ENCODE measurements at places on chromosomes 11 and 22.

- H3K36me3 ChIP-seq, result peaks cover 14% of the 10 kb centered on the region
- no peaks in the 10 kb centered on the region for H3K27me3 ChIP-seq
- H3K27ac ChIP-seq, result peak overlapping the region; percentile 94
- H3K4me3 ChIP-seq, result no peak overlapping the region
- H3K4me1 ChIP-seq, result peaks cover 45% of the 10 kb centered on the region
Observed at GRCh38 chr22:37509059-37509860, 10.0 kb downstream of the CARD10 start.

DNA sequence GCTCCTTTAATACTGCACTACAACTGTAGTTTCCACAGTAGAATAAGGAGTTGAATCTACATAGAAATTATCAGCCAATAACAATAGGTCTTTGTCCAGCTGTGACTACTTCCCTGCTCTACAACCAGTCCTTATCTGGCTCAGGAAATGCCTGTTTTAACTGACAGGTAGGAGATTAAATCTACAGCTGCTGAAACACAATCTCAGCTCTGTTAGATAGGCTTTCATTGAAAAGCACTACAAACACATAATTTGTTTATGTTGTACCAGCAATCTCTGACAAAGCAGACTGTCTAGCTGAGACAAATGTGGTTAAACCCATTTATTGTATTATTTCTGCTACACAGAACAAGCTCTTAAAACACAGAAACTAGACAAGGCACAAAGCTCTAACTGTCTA lies 230.0 kb downstream of the SOX6 start:
- no peaks in the 10 kb centered on the region for H3K27me3 ChIP-seq
- peaks cover 17% of the 10 kb centered on the region for H3K4me1 ChIP-seq
- peak overlapping the region; percentile 86 for H3K27ac ChIP-seq
- no peak for DNase-seq

GRCh38 chr22:38706901-38707195 lies 1.1 kb downstream of the GTPBP1 start:
- no peak for DNase-seq
- peak overlapping the region; percentile 87 for H3K4me3 ChIP-seq

DNA sequence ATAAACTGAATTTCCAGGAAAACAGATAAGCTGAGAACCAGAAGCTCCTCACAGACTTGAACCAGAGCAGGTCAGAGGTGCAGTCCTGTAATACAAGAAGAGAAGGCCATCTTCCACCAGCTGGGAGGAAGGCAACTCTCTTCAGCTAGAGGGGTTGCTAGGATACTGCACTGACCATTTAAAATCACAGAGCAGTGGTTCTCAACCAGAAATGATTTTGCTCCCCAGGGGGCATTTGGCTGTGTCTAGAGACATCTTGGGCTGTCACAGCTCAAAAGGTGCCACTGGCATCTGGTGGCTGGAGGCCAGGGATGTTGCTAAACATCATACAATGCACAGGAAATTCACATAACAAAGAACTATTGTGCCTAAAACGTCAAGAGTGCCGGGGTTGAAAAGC lies 17.2 kb downstream of the OPCML start:
- H3K4me3 ChIP-seq, result no peak overlapping the region
- H3K36me3 ChIP-seq, result no peaks in the 10 kb centered on the region
- H3K27me3 ChIP-seq, result peaks cover 14% of the 10 kb centered on the region
- no peak for DNase-seq
- H3K4me1 ChIP-seq, result no peaks in the 10 kb centered on the region
- H3K27ac ChIP-seq, result no peak overlapping the region

GRCh38 chr11:113989916-113990315 lies 15.0 kb downstream of the HTR3A start:
- no peak overlapping the region for H3K27ac ChIP-seq
- H3K27me3 ChIP-seq, result peaks cover 54% of the 10 kb centered on the region
- no peak for DNase-seq
- H3K4me1 ChIP-seq, result no peaks in the 10 kb centered on the region
- no peak overlapping the region for H3K4me3 ChIP-seq

GRCh38 chr11:124096364-124096763 lies 18.9 kb upstream of the VWA5A start:
- H3K4me3 ChIP-seq, result no peak overlapping the region
- no peaks in the 10 kb centered on the region for H3K36me3 ChIP-seq
- peaks cover 2% of the 10 kb centered on the region for H3K4me1 ChIP-seq
- no peak overlapping the region for H3K27ac ChIP-seq

GRCh38 chr11:1444823-1445422 lies 41.7 kb downstream of the MOB2 start:
- no peaks in the 10 kb centered on the region for H3K27me3 ChIP-seq
- H3K27ac ChIP-seq, result no peak overlapping the region
- no peak for DNase-seq
- H3K4me1 ChIP-seq, result no peaks in the 10 kb centered on the region
- peaks cover 1% of the 10 kb centered on the region for H3K36me3 ChIP-seq
- H3K4me3 ChIP-seq, result no peak overlapping the region

GRCh38 chr11:134380785-134381184 lies 31.3 kb downstream of the B3GAT1 start:
- no peaks in the 10 kb centered on the region for H3K36me3 ChIP-seq
- DNase-seq, result no peak
- H3K27ac ChIP-seq, result no peak overlapping the region

GRCh38 chr22:25395468-25395867 lies 169.0 kb upstream of the GRK3 start:
- no peak overlapping the region for H3K27ac ChIP-seq
- DNase-seq, result no peak
- H3K4me1 ChIP-seq, result peaks cover 3% of the 10 kb centered on the region
- peaks cover 3% of the 10 kb centered on the region for H3K36me3 ChIP-seq
- no peak overlapping the region for H3K4me3 ChIP-seq
- no peaks in the 10 kb centered on the region for H3K27me3 ChIP-seq

DNA sequence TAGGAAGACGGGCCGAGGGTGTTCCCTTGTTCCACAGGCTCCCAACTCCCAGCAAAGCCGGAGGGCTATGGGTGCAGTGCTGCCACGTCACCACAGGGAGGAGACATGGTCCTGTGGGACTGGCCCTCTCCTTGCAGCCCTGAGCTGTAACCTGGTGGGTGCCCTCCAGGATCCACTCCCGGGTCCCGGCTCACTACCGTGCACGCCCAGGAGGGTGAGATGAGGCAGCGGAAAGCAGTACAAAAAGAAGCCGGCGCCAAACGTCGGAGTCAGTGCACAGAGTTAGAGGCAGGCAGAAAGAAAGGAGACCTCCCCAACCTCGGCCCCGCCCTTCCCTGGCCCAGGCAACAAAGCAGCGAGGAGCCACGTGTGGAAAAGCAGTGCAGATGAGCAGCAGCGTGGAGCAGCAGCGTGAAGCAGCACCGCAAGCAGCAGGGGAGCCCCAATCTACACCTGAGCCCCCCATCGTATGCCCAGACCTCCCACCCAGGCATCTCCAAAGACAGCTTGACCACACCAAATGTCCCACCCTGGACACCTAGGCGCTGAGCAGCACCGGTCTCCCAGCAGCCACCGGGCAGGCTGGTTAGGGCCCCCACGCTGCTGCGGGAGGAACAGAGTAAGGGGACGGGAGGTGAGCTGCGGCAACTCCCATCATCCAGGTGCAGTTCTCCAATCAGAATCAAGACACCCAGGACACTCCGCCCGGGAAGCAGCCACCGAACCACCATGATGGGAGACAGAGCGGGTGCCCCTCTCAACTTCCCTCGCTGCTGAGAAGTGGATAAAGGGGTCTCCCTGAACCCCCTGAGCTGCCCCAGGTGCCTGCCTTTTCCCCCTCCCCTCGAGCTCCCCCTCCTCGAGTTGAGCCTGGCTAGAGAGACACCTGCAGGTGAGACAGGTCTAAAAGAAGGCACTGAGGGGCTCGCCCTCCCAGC lies 28.8 kb downstream of the IGSF9B start:
- no peak overlapping the region for H3K27ac ChIP-seq
- H3K36me3 ChIP-seq, result no peaks in the 10 kb centered on the region
- peaks cover 3% of the 10 kb centered on the region for H3K4me1 ChIP-seq
- H3K27me3 ChIP-seq, result peaks cover 3% of the 10 kb centered on the region

GRCh38 chr11:75663808-75664207 lies 5.0 kb downstream of the MAP6 start:
- peaks cover 4% of the 10 kb centered on the region for H3K4me1 ChIP-seq
- DNase-seq, result no peak
- no peak overlapping the region for H3K4me3 ChIP-seq
- H3K27ac ChIP-seq, result no peak overlapping the region
- H3K36me3 ChIP-seq, result no peaks in the 10 kb centered on the region

DNA sequence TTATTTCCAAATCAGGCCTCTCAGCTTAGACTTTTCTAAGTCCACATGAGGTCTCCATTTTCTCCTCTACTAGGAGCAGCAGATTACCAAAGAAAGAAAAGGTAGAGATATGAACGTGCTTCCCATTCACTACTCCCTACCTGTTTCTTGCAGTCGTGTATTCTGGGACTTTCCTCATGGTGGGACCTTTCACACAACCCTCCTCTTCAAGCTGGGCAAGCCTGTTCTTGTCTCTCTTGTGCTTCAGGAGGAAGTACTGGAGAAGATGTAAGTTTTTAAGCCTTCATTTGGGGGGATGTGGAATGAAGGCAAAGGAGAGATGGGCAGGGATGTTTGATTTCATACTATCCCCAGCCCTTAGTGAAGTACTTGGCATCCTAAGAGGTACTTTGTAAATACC lies 128.8 kb upstream of the SESN3 start:
- no peaks in the 10 kb centered on the region for H3K36me3 ChIP-seq
- no peak for DNase-seq
- H3K27ac ChIP-seq, result peak overlapping the region; percentile 48
- H3K27me3 ChIP-seq, result no peaks in the 10 kb centered on the region
- peaks cover 16% of the 10 kb centered on the region for H3K4me1 ChIP-seq
- H3K4me3 ChIP-seq, result no peak overlapping the region

DNA sequence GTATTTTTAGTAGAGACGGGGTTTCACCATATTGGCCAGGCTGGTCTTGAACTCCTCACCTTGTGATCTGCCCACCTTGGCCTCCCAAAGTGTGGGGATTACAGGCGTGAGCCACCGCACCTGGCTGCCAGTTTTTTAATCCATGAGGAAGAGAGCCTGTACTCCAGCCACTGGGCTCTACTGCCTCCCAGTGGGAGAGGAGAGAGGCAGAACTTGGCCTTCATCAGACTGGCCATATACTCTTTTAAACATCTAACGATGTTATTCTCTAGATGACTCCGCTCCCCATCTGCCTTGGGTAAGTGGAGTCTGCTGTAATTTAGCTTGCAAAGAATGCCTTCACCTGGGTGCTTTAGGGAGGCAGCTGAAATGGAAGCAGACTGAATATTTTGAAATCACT lies 34.6 kb downstream of the SLC6A5 start:
- DNase-seq, result no peak
- H3K27ac ChIP-seq, result no peak overlapping the region
- H3K4me3 ChIP-seq, result no peak overlapping the region
- no peaks in the 10 kb centered on the region for H3K27me3 ChIP-seq
- no peaks in the 10 kb centered on the region for H3K36me3 ChIP-seq

DNA sequence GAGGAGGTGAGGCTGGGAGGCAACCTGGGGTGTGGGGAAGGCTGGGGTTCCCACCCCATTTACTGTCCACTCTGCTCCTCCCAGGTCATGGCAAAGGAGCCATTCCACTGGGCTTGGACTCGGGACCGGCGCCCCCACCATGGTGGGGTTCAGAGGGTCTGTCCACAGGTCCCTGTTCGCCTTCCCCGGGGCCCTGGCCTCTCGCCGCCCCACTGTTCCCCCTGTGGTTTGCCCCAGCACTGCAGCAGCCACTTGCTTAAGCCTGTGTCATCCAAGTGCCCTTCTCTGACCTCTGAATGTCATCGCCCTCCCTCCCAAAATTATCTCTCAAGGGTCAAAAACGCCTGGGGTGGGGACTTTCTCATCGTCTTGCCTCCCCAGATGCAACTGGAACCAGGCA lies 2.6 kb downstream of the SPDYC start:
- H3K4me1 ChIP-seq, result no peaks in the 10 kb centered on the region
- no peak for DNase-seq
- no peak overlapping the region for H3K4me3 ChIP-seq
- no peak overlapping the region for H3K27ac ChIP-seq
- no peaks in the 10 kb centered on the region for H3K27me3 ChIP-seq
- no peaks in the 10 kb centered on the region for H3K36me3 ChIP-seq

- H3K4me1 ChIP-seq, result peaks cover 2% of the 10 kb centered on the region
- no peak overlapping the region for H3K27ac ChIP-seq
Observed at GRCh38 chr11:104772806-104773241, 125.4 kb downstream of the CASP12 start.

- H3K27me3 ChIP-seq, result no peaks in the 10 kb centered on the region
- no peak for DNase-seq
Observed at GRCh38 chr11:88231894-88232482, 56.7 kb upstream of the RAB38 start.

- no peak overlapping the region for H3K27ac ChIP-seq
- no peak overlapping the region for H3K4me3 ChIP-seq
- DNase-seq, result no peak
- H3K36me3 ChIP-seq, result peaks cover 9% of the 10 kb centered on the region
- no peaks in the 10 kb centered on the region for H3K27me3 ChIP-seq
- peaks cover 12% of the 10 kb centered on the region for H3K4me1 ChIP-seq
Observed at GRCh38 chr11:96187822-96188221, 155.2 kb downstream of the MAML2 start.

DNA sequence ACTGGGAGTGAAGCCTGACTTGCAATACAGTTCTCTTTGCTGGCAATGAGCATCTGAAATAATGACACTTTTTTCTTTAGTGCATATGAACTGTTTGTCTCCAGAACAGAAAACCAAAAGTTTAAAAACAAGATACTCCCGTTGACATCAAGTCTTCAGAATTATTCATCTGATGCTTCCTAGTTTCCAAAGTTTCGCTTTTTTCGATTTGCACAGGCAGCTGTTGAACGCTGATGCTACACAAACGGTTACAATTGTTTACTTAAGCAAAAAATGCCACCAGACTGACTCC lies 612 bp upstream of the BIRC2 start:
- peaks cover 7% of the 10 kb centered on the region for H3K36me3 ChIP-seq
- H3K4me3 ChIP-seq, result peak overlapping the region; percentile 97
- peak overlapping the region; percentile 98 for H3K27ac ChIP-seq
- H3K4me1 ChIP-seq, result peaks cover 34% of the 10 kb centered on the region
- no peak for DNase-seq

- H3K27ac ChIP-seq, result no peak overlapping the region
- no peaks in the 10 kb centered on the region for H3K36me3 ChIP-seq
- no peaks in the 10 kb centered on the region for H3K4me1 ChIP-seq
- H3K4me3 ChIP-seq, result no peak overlapping the region
Observed at GRCh38 chr22:28594797-28595462, 84.7 kb downstream of the TTC28 start.

DNA sequence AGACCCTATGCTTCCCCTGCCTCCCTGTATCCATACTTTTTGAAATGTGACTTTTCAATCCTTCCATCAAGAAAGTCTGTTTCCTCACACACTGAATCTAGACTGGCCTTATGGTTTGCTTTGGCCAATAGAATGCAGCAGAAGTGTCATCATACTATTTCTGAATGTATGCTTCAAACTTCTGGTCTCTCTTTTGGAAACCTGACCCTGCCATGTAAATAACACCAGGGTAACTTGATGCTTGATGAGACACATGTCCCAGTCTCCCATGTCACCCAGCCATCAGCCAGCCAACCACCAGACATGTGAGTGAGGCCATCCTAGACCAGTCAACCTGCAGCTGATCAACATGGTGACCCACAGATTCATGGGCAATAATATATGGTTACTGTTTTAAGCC lies 29.7 kb upstream of the CAVIN3 start:
- H3K4me3 ChIP-seq, result no peak overlapping the region
- H3K27me3 ChIP-seq, result no peaks in the 10 kb centered on the region
- H3K27ac ChIP-seq, result no peak overlapping the region
- H3K36me3 ChIP-seq, result no peaks in the 10 kb centered on the region

GRCh38 chr11:44277196-44278090 lies 32.5 kb downstream of the ALX4 start:
- no peak overlapping the region for H3K27ac ChIP-seq
- peaks cover 7% of the 10 kb centered on the region for H3K27me3 ChIP-seq
- H3K4me3 ChIP-seq, result no peak overlapping the region
- no peak for DNase-seq
- peaks cover 3% of the 10 kb centered on the region for H3K36me3 ChIP-seq
- peaks cover 6% of the 10 kb centered on the region for H3K4me1 ChIP-seq

Data from progenitor cell of endocrine pancreas (in vitro differentiated cells).